ENCODE measurements at places on chromosomes 4 and X.

DNA sequence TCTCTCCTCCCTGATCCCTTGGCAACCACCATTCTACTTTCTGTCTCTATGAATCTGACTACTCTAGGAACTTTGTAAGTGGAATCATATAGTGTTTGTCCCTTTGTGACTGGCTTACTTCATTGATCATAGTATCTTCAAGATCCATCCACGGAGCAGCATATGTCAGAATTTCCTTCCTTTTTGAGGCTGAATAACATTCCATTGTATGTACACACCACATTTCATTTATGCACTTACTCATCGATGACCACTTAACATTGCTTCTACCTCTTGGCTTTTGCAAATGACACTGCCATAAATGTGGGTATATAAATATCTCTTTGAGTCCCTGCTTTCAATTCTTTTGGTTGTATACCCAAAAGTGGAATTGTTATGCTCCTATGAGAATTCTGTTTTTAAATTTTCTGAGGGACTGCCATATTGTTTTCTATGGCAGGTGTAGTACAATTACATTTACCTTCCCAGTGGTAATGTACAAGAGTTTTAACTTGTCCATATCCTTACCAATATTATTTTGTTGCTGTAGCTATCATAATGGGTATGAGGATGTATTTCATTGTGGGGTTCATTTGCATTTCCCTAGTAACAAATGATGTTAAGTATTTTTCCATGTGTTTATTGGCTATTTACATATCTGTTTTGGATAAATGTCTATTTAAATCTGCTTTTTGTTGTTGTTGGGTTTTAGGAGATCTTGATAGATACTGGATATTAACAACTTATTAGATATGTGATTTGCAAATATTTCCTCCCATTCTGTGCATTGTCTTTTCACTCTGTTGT is 466.1 kb downstream of the C4orf33 start:
- DNase-seq, result peak; percentile 12

DNA sequence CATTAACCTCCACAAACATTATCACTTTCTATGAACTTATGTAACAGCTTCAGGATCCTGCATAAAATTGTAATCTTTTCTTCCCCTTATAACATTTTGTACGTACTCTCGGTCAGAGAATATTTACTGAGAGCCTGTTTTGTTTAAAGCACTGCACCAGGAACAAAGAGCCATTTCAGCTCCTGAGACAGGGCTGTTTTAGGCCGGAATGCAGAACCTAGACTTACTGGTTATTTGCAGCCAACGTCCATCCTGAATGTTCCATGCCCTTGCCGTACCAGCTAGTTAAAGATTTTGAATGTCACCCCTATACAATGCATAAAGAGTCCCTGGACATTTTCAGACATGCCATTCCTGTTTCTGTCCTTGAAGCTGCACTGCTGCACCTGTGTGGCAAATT is 248.8 kb downstream of the PCDH7 start:
- DNase-seq, result no peak

DNA sequence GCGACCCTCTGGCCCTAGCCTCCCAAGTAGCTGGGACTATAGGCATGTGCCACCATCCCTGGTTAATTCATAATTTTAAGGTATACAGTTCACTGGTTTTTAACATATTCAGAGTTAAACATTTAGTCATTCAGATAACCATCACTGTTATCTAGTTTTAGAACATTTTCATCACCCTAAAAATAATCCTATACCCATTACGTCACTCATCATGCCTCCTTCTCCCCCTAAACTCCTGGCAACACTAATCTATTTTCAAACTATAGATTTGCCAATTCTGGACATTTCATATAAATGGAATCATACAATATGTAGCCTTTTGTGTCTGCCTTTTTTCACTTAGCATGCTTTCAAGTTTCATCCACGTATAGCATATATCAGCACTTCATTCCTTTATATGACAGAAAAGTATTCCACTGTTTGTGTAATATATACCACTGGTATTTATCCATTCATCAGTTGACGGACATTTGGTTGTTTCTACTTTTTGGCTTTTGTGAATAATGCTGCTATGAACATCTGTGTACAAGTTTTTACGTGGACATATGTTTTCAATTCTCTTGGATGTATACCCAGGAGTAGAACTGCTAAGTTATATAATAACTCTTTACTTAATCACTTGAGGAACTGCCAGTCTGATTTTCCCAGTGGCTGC is 32.0 kb upstream of the RPS3A start:
- peak; percentile 37 for DNase-seq

GRCh38 chrX:40866893-40867292 is 131.6 kb upstream of the MED14 start:
- no peak for DNase-seq

- DNase-seq, result peak; percentile 51
These were observed 131.0 kb downstream of the DCLK2 start for GRCh38 chr4:150209140-150209829.

DNA sequence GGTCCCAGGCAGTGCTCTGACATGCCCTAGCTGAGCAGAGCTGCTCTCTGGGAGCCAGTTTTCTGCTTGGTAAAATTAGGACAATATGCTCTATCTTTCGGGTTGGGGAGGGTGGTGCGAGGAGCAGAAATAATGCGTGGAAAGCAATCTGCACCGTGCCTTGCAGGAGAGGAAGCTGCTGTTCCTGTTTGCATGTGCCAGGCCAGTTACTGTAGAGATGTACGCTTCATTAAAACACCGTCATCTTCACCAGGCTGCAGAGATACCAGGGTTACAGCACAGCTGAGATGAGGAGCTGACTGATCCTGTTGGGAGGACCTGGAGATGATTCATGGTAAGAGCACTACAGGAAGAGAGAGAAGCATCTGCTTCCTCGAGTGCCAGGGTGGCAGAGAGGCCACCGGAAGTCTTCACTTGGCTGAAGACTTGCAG is 29.5 kb upstream of the IRF2 start:
- no peak for DNase-seq

GRCh38 chr4:119149110-119149509 is 13.5 kb downstream of the MYOZ2 start:
- DNase-seq, result no peak

- peak; percentile 14 for DNase-seq
These were observed at the start of gene RBM47 for GRCh38 chr4:40629401-40630334. RBM47 (minus strand) TSS chr4:40629864; CDS start chr4:40438893, 190,971 bp downstream.

- no peak for DNase-seq
These were observed 169.7 kb downstream of the TMEM47 start for GRCh38 chrX:34487364-34487763.

DNA sequence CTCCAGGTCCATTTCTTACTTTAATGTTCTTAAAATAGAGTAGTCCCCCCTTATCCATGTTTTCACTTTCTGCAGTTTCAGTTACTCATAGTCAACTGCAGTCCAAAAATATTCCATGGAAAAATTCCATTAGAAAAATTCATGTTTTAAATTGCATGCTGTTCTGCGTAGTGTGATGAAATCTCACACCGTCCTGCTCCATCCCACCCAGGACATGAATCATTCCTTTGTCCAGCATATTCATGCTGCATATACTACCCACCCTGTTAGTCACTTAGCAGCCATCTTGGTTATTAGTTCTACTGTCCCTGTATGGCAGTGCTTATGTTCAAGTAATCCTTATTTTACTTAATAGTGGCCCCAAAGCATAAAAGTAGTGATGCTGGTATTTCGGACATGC is 5.4 kb upstream of the PDLIM5 start:
- peak; percentile 63 for DNase-seq
